ENCODE measurements at places on chromosomes 3 and 15.

- no peak for DNase-seq
These were observed 156.5 kb upstream of the LPP start for GRCh38 chr3:187997490-187997889.

DNA sequence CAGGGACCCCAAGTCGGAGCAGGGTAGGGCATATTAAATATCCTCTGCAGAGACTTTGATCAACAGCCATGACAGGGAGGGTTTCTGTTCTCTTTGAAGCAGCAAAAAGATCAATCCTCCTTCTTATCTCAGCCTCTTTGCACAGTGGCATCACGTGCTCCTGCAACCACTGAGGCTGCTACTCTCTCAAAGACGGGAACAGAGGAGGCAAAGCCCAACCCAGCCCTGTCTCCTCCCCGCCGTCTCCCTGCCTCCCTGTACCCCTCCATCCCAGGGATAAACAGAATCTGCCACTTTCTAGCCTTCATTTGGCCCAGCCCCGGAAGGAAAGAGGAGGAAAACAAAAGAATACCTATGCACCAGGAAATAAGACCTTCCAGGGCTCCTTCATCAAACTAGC is 7.5 kb upstream of the TBC1D21 start:
- no peak for DNase-seq

GRCh38 chr3:42979044-42979972 is at the start of gene GASK1A:
Gene GASK1A (plus strand): TSS chr3:42979311. CDS start chr3:42979643, 332 bp downstream.
- peak; percentile 26 for DNase-seq

- DNase-seq: no peak
These were observed 30.7 kb downstream of the ATP13A5 start for GRCh38 chr3:193347521-193348501.

DNA sequence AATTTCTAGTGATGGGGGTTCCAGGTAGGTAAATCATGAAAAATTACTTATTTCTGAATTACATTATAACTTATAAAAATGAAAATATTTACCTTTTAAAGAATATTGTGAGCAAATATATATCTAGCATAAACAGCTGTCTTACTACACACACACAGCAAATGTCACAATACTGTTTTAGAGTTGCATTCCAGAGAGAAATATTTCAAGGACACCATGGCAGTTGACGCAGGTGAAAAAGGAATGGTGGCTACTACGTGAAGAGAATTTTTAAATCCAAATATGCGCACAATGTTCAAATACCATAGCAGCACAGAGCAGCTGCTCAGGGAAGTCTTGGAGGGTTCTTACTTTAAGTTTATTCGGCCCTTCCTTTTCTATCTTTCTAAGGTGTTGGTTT is 356.2 kb downstream of the CGGBP1 start:
- DNase-seq: no peak

DNA sequence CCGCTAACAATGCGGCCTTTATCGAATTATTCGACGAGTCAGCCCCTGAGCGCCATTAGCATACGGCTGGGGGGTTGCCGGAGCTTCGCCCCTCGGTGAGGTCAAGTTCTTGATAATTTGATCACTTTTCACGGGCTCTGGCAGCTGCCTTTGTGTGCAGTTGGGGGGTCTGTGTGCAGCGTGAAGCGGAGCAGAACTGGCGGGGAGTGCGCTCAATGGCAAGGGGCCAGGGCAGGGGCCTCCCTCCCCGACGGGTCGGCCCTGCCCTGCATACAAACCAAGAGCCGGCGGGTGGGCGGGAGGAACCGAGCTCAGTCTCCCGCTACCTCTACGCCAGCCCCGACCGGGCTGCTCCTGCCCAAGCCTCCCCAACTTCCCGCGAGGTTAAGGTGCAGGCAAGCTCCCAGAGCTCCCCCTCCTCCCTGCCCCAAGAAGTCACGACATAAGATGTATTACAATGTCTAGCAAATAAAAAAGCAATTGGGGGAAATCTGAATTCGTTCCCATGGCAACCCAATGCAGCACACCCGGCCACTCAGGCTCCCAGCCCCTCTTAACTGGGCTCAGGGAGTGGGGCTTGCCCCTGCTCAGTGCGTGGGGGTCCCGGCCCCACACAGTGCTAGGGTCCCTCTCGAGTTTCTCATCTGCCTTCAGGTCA is 34.1 kb upstream of the POLG start:
- no peak for DNase-seq

GRCh38 chr15:56532721-56533460 is 68.0 kb upstream of the MNS1 start:
- DNase-seq: no peak

GRCh38 chr15:73584699-73585420 is 48.3 kb downstream of the NPTN start:
- DNase-seq: no peak

DNA sequence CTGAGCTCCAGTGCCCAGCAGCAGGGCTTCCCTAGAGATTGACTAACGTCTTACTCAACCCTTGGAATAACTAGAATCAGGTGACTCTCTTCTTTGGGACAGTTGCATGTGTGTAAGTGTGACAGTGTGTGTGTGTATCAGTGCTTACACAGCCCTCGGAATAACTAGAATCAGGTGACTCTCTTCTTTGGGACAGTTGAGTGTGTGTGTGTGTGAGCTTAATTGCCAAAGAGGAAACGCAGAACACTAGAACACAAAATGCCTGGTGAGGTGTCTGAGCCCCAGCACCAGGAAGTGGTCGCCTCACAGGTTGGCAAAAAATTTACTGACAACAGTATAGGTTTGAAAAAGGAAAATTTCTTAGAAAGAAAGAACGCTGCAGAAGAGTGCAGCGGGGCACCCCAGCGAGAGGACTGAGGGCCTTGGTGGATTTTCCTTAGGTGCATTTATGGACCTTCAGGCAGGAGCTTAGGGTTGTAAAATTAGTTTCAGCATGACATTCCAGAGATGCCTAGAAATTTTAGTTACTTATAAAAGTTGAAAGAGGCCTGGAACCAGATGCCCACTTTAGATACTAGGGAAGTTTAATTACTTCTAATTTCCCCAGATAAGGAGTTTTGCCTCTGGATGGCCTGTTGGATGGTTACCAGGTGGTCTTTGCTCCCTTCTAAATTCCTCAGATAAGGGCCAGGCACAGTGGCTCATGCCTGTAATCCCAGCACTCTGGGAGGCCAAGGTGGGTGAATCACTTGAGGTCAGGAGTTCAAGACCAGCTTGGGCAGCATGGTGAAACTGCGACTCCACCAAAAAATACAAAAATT is 3.7 kb upstream of the WDR82 start:
- peak; percentile 40 for DNase-seq

GRCh38 chr15:74044267-74045110 is 37.9 kb downstream of the GOLGA6A start:
- no peak for DNase-seq

GRCh38 chr3:170739410-170739809 is 130.6 kb downstream of the RPL22L1 start:
- no peak for DNase-seq

DNA sequence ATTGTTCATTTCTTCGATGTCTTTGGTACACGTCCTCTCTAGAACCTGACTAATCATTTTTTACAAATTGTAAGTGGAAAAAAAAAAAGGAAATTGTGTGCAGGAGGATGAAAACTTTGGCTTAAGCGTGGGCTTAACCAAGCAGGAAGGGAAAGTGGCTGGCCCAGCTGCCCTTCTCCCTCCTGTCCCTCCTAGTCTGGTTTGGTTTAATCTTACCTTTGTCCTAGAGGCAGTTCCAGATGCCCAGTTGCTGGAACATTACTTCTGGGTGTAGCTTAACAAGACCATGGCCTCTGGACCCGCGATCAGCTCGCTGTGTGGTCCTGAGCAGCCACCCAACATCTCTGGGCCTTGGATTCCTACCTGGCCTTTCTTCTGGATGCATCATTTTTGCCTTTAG is 15.4 kb downstream of the PAQR5 start:
- no peak for DNase-seq

DNA sequence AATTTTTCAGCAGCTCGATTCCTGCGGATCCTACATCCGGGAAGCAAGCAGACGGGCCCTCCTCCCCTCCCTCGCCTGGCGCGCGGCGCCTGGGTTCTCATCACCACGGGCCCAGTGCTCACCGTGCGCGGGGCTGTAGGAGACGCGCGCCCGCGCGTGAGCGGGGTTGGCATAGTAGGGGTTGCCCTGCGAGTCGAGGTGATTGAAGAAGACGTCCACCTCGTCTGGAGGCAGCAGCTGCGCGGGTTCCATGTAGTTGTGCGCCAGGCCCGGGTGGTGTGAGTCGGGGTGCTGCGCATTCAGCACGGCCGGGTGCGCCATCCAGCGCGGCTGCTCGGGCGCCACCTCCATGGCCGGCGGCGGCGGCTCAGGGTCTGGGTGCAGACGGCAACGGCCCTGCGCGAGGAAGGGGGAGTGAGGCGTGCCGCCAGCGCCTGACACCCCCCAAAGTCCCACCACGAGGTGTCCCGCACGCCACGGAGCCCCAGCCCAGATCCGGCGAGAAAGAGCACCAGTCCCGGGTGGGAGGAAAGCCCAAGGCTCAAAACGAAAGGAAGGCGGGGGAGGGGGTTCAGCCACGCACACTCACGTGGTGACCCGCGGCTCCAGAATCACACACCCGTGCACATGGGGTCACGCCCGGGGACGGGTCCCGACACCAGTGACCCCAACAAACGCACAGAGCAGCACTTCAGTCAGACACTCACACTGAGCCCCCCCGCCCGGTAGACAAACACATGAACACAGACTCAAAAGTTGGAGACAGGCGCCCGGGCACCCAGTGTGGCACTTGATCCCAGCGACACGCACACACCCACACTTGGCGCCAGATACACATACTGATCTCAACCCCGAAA is 6.1 kb downstream of the GATA2 start:
- DNase-seq: peak; percentile 29

DNA sequence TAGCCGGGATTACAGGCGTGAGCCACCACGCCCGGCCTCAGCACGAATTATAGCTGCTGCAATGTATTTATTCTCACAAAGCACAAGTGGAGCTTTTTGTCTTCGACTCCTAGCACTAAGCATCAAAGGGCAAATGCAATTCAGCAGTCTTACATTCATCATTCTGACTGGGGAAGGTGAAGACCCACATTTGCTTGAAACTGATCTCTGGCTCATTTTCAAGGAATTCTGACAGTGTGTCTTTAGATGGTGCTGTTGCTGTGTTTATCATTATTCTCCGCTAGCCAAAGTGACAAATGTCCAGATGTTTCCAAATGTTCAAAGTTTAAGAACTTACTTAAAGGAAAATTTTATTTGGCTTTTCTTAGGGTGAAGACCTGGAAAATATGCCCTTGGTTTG is 55.9 kb downstream of the SGO1 start:
- DNase-seq: no peak

DNA sequence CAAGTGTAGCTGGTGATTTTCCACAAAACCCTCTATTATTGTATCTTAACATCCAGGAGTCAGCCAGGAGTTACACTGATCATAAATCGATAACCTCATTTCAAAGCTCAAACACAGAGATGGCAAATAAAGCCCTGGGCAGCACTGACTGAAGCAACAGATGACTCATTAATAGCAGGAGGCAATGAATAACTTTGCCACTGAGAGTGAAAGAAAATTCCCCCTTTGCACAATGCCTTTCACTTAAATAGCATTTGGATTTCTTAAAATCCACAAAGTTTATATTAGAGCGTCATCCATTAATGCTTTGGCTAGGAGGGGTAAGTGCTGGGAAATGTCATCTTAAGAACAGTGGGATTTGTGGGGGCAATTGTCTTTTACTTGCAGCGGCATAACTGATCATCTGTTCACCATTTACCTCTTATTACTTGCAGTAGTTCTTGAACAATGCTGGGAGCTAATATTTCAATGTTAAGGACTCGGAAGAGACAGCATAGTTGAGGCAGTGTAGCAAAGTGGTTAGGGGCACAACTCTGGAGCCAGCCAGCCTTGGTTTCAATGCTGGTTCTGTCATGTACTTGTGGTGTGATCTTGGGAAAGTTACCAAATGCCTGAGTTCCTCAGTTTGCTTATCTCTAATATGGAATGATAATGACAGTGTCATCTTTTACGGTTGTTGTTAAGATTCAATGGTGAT is 630.4 kb upstream of the TBL1XR1 start:
- DNase-seq: no peak

DNA sequence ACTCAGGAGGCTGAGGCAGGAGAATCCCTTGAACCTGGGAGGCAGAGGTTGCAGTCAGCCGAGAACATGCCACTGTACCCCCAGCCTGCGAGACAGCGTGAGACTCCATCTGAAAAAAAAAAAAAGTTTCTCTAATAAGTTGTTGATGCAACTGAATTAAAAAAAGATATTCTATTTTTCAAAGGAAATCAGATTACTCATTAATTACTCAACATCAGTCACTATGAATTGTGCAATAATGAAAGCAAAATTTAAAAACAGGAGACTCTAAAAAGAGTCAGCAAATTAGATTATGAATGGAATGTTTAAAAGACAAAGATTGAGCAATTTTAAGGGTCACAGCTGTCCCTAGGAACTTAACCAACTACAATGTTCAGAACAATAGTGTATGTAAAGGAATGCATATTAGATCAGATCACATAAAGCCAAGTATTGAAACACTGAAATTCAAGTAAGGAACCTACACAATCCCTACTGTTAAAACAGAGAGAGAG is 60.2 kb upstream of the SLC4A7 start:
- DNase-seq: no peak

GRCh38 chr3:14492948-14493881 is 46.9 kb downstream of the GRIP2 start:
- DNase-seq: no peak

DNA sequence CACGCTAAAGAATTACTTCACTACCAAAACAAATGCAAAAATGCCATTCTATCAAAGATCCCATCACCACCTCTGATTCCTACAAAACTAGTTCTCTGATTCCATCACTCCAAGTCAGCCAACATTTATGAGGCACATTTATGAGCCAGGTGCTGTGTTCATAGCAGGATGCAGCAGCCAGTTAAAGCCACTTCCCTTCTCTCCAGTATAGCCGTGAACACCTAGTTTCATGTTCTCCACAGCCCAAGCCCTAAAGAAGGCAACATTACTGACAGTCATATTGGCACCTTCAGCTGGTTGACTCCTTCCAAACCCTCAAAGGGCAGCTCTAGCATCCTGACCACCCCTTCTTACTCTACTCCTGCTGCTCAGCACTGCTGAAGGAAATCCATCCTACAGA is 36.4 kb downstream of the RYK start:
- no peak for DNase-seq

- DNase-seq: no peak
These were observed 171.0 kb downstream of the TLE3 start for GRCh38 chr15:69926721-69927120.

- DNase-seq: no peak
These were observed 59.6 kb downstream of the NPTN start for GRCh38 chr15:73573572-73573971.

DNA sequence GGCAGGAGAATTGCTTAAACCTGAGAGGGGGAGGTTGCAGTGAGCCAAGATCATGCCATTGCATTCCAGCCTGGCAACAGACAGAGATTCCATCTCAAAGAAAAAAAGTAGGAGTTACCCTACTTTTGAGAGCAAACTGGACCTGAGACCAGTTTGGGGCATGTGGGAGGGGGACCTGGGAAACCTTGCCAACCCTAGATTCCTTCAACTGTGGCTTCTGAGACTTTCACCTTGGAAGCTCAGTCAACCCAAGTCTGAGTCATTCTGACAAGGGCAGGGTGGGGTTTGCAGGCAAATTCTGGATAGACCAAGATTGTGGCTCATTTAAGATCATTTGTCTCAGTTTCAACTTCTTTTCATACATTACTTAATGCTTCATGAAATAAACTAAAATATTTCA is 23.8 kb upstream of the SIAH2 start:
- peak; percentile 32 for DNase-seq

GRCh38 chr15:70112074-70112395 is 14.3 kb upstream of the TLE3 start:
- no peak for DNase-seq

Data from stimulated activated naive CD8-positive, alpha-beta T cell treated with anti-CD3 and anti-CD28 coated beads, Interleukin-15, amount 100 ng/mL, for 72 hours (primary cell).